Peyer's patch (tissue), 4 donors: ENCODE measurements at places on chromosomes 3 and 15.

GRCh38 chr15:67564968-67565345 is 22.5 kb downstream of the MAP2K5 start:
- no peak overlapping the region for H3K27ac ChIP-seq
- H3K36me3 ChIP-seq, result no peaks in the 10 kb centered on the region
- H3K4me3 ChIP-seq, result no peak overlapping the region
- no peak for DNase-seq

DNA sequence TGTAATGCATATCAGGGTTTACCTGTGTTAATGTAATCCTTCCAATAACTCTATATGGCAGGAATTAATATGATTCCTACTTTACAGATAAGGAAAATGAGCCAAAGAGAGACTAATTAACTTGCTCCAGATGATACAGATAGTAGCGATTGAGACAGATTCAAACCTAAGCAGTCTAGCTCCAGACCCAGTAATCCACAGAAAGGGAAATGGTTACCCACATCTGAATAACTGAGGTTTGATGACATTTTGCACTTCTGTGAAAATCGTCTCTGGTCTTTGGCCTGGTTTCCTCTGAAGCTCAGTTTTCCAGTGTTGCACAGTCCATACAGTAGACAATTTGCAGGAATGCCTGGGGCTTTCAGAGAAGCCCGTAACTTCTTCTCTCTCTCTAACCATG is 177.1 kb upstream of the UMPS start:
- no peak overlapping the region for H3K4me3 ChIP-seq
- no peak overlapping the region for H3K27ac ChIP-seq
- no peak for DNase-seq
- H3K4me1 ChIP-seq, result peaks cover 30% of the 10 kb centered on the region

DNA sequence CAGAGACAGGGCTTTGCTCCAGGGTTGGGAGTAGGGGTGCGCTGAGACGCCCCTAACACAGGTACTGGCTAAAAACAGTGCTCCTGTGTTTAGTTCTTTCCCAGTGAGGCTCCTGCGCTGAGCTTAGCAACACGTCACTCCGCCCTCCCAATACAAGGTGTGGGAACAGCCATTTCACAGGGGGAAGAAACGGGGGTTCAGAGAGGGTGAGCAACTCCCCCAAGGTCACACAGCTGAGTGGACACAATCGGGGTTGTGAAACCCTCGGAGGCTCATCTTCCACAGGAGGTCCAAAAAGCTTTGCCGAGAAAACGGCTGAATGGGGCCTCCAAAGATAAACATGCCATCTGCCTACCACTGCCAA is 628 bp downstream of the PRRT3 start:
- no peak for DNase-seq
- no peaks in the 10 kb centered on the region for H3K36me3 ChIP-seq
- H3K4me1 ChIP-seq, result no peaks in the 10 kb centered on the region
- peak overlapping the region; percentile 55 for H3K4me3 ChIP-seq

GRCh38 chr3:12513694-12514446 is 29.6 kb downstream of the TSEN2 start:
- no peak overlapping the region for H3K4me3 ChIP-seq

DNA sequence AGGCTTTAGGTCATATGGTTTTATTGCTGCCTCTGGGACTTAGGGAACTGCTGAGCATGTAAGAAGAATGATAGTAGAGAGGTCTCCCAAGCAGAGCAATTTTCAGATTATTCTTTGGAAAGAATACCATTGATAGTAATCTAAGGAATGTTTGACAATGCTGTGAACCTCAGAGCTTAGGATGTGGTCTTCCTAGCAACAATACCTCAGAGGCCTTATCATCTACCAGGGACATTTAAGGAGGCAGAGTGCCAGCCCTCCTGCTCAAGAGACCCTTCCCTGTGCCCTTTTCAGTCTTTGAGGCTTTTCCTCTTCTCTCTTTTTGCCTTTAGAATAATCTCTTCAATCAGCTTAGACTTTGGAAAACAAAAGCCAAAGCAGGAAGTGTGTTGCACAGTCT is 272.1 kb downstream of the OXSM start:
- H3K27me3 ChIP-seq, result no peaks in the 10 kb centered on the region
- no peak overlapping the region for H3K27ac ChIP-seq
- H3K4me1 ChIP-seq, result no peaks in the 10 kb centered on the region
- H3K4me3 ChIP-seq, result no peak overlapping the region
- DNase-seq, result no peak

DNA sequence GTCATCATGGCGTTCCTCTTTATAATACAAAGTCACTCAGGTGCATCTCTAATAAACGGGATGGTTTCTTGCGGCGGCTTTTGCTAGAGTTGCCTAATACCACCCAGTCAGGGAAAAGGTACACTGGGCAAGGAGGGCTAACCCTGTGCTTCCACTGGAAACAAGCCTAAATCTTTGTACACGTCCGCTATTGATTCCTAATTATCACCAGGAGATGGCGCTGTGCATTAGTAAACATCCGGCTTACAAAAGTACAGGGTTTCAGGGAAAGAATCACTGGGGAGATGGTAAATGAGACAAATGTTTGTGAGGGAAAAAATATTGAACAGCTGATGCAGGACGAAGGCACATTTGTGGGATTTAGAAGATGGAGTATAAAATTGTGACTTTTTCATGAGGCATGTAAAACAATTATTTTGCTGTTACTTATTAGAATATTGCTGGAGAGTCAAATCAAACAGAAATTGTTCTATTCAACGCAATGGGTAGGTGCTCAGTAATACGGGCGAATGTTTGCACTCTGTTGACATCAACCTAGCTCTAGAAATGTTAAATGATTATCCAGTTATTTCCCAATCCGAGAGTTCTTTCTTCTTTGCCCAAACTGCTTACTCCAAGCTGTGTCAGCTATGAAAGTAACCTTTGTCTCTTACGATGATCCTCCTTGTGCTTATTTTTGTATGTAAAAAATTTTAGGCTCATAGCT is 50.6 kb downstream of the GMNC start:
- no peaks in the 10 kb centered on the region for H3K27me3 ChIP-seq
- H3K4me1 ChIP-seq, result no peaks in the 10 kb centered on the region
- H3K4me3 ChIP-seq, result no peak overlapping the region
- no peaks in the 10 kb centered on the region for H3K36me3 ChIP-seq
- no peak for DNase-seq
- no peak overlapping the region for H3K27ac ChIP-seq

- no peak overlapping the region for H3K4me3 ChIP-seq
- H3K4me1 ChIP-seq, result no peaks in the 10 kb centered on the region
- no peak overlapping the region for H3K27ac ChIP-seq
Observed at GRCh38 chr15:63180746-63181145, 8.7 kb upstream of the RAB8B start.

GRCh38 chr15:89647191-89647851 is 7.9 kb downstream of the KIF7 start:
- H3K27me3 ChIP-seq, result no peaks in the 10 kb centered on the region
- no peak overlapping the region for H3K4me3 ChIP-seq
- H3K4me1 ChIP-seq, result peaks cover 4% of the 10 kb centered on the region
- H3K27ac ChIP-seq, result no peak overlapping the region
- H3K36me3 ChIP-seq, result no peaks in the 10 kb centered on the region
- peak; percentile 54 for DNase-seq

DNA sequence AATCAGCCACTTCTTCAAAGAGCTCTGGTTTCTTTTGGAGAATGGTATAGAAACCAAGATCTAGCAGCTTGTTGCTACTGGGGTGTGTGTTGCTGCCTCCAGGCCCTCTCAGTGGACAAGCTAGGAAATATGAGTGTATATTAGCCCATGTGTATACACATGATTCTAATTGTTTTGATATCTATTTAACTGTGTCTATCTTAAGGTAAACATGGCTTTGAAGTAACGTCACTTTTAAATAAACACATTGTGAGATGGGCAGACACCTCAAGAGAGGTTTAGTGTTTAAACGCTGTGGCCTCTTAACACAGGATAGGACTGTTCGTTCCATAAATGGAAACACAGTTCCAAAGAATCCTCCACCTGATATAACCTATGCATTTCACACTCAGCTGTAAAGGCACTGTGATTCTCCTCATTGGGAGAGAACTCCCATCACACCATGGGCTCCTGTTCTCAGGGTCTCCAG is 87.0 kb downstream of the GMPS start:
- no peaks in the 10 kb centered on the region for H3K4me1 ChIP-seq
- H3K36me3 ChIP-seq, result no peaks in the 10 kb centered on the region

DNA sequence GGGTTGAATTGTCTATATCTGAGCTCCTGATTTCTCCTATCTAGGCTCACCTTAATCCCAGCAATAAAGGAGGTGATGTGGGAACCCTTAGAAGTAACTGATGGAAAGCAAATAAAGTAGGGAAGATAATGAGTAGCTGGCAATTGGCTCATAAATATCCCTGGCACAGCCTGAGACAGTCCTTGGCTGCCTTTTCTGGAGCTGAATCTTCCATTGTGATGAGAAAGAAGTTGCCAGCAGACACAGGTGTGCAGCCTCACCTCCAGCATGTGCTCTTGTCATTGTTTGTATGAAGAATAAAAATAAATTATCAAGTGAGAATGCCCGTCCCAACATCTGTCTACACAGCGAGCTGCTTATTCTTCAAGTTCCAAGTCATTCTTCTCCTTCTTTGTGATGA is 53.2 kb upstream of the RASGRP1 start:
- H3K27me3 ChIP-seq, result no peaks in the 10 kb centered on the region
- no peaks in the 10 kb centered on the region for H3K4me1 ChIP-seq
- no peaks in the 10 kb centered on the region for H3K36me3 ChIP-seq
- H3K4me3 ChIP-seq, result no peak overlapping the region
- no peak for DNase-seq

GRCh38 chr3:38580450-38581382 is 68.8 kb downstream of the SCN5A start:
- no peaks in the 10 kb centered on the region for H3K27me3 ChIP-seq
- no peaks in the 10 kb centered on the region for H3K4me1 ChIP-seq
- no peak overlapping the region for H3K27ac ChIP-seq
- H3K36me3 ChIP-seq, result no peaks in the 10 kb centered on the region
- peak; percentile 40 for DNase-seq
- no peak overlapping the region for H3K4me3 ChIP-seq

GRCh38 chr15:48781017-48781416 is 29.9 kb downstream of the CEP152 start:
- no peak overlapping the region for H3K4me3 ChIP-seq
- H3K27ac ChIP-seq, result no peak overlapping the region
- DNase-seq, result no peak

DNA sequence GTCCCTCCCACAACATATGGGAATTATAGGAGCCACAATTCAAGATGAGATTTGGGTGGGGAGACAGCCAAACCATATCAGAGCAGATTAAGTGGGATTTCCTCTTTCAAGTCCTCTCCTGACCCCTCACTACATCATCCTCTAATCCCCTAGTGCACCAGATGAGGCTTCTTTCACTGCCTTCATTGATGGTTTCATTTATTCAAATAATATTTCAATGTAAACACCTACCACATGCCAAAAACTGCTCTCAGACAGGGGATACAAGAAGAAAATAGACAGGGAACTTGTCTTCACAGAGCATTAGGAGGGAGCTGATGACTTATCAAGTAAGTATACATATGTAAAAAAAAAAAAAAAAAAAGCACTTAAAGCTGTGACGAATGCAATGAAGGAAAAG is 180.2 kb downstream of the NTRK3 start:
- H3K36me3 ChIP-seq, result no peaks in the 10 kb centered on the region
- no peak overlapping the region for H3K27ac ChIP-seq
- no peak overlapping the region for H3K4me3 ChIP-seq
- no peaks in the 10 kb centered on the region for H3K4me1 ChIP-seq
- no peaks in the 10 kb centered on the region for H3K27me3 ChIP-seq
- DNase-seq, result no peak

DNA sequence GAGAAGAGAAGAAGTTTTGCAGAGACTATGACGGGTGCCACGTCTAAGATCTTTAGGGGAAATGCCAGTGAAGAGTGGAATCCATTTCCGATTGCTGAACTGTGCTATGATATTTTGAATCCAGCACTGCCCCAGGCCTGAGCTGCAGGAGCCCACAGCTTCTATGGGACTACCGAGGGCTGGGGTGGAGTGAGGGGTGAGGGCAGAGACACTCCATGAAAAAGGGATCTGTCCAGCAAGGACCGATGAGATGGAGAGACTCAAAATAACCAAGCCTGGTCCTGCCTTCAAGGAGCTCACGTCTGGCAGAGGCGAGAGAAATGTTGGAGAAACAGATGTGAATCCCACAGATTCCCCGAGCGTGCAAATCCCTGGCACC is 79.8 kb upstream of the MEF2A start:
- H3K27me3 ChIP-seq, result no peaks in the 10 kb centered on the region
- H3K4me3 ChIP-seq, result peak overlapping the region; percentile 27
- H3K36me3 ChIP-seq, result no peaks in the 10 kb centered on the region
- peak overlapping the region; percentile 48 for H3K27ac ChIP-seq

DNA sequence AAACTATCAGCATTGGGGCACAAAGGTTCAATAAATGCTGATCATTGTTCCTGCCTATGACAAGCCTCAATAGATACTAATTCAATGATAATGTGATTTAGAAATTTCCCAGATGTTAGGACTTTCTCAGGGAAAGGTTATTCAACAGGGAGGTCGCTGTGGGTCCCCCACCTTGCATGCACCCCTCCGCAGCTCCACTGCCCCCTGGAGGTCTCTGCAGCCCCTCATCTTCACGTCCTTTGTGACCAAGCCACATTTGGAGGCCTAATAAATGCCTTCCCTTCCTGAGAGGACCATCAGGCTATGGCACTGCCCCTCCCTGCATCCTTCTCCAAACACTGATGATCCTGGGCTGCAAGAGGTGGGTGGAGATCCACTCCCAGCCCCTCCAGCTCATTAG is 50.2 kb downstream of the NOX5 start:
- no peaks in the 10 kb centered on the region for H3K36me3 ChIP-seq
- no peak overlapping the region for H3K27ac ChIP-seq
- H3K4me3 ChIP-seq, result no peak overlapping the region
- no peak for DNase-seq
- H3K27me3 ChIP-seq, result no peaks in the 10 kb centered on the region
- no peaks in the 10 kb centered on the region for H3K4me1 ChIP-seq

- H3K4me1 ChIP-seq, result no peaks in the 10 kb centered on the region
- no peak for DNase-seq
- no peaks in the 10 kb centered on the region for H3K27me3 ChIP-seq
- no peak overlapping the region for H3K4me3 ChIP-seq
Observed at GRCh38 chr3:89223188-89223587, 115.8 kb downstream of the EPHA3 start.

GRCh38 chr3:17741621-17742101 is 770 bp downstream of the TBC1D5 start:
- H3K36me3 ChIP-seq, result no peaks in the 10 kb centered on the region
- peak overlapping the region; percentile 99 for H3K27ac ChIP-seq
- no peaks in the 10 kb centered on the region for H3K27me3 ChIP-seq
- DNase-seq, result no peak

DNA sequence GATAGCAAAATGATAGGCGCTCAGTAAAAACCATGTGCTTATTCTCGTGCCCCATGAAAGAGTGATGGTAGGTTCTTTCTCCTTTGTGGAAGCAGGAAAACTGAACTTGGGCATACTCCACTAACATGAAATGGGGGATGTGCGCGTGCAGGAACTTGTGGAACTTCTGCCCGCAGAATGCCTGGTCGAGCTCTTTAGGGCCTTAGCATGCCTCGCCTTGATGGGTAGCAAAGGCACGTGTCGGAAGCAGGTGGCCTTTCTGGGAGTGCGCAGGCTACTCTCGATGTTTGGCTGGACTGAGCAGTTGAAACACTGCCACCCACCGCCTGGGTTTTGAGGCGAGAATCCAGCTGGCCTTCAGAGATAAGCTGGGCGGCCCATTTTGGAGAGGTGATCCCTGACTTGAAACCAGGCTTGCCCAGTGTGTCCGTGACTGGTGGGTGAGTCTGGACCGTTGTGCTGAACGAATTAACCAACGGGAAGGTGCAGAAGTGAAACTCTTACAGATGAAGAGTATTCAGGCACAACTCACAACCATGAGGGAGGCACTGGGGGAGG is 842 bp downstream of the PCCB start:
- peak overlapping the region; percentile 67 for H3K4me3 ChIP-seq
- peak overlapping the region; percentile 97 for H3K27ac ChIP-seq
- H3K27me3 ChIP-seq, result no peaks in the 10 kb centered on the region
- DNase-seq, result peak; percentile 62
